Esophagus mucosa (tissue), 1 donor: ENCODE measurements at places on chromosomes 11 and 22.

DNA sequence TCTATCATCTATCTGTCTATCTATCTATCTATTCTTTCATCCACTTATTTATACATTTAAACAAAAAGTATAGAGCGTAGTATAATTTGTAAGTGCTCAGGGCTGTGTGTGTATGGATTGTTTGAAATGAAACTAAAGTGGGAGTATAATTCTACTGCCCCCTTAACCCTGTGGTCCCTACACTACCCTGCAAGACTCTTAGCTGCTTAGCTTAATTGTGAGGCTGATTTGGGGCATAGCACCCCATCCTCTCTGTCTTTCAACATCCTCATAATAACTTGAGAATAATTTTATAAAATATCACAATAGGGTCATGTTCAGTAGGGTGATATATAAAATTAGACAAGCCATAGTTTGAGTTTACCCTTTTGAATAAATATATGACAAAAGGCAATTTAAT lies 11.6 kb downstream of the OR51B4 start:
- ATAC-seq, result no peak

DNA sequence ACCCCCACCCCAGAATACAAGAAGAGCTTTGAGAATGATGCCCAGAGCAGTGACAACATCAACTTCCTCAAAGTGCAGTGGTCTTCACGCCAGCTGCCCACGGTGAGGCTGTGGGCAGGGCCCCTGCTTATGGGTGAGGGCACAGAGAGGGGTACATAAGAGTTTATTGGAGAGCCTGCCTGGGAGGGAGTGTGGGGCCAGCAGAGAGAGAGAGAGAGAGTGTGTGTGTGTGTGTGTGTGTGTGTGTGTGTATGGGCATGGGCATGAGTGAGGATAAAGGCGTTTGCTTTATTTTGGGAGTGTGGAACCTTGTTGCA lies 9.5 kb downstream of the PHOX2A start:
- no peak for ATAC-seq

DNA sequence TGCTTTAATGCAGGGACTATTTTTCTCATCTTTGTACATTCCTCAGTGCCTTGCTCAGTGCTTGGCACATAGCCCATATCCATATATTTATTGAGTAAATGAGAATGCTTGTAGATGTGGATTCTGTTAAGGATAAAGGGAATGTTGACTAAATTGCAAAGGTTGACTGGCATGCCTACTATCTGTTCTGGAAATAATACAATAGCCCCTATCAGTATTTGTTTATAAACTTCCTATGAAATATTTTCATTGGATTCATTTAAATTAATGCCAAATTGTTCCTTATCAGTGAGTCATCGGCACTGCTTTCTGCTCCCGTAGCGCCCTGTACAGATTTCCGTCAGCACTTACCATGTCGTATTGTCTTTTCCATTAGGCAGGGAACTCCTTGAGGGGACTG lies 8.0 kb downstream of the RNF121 start:
- no peak for ATAC-seq

DNA sequence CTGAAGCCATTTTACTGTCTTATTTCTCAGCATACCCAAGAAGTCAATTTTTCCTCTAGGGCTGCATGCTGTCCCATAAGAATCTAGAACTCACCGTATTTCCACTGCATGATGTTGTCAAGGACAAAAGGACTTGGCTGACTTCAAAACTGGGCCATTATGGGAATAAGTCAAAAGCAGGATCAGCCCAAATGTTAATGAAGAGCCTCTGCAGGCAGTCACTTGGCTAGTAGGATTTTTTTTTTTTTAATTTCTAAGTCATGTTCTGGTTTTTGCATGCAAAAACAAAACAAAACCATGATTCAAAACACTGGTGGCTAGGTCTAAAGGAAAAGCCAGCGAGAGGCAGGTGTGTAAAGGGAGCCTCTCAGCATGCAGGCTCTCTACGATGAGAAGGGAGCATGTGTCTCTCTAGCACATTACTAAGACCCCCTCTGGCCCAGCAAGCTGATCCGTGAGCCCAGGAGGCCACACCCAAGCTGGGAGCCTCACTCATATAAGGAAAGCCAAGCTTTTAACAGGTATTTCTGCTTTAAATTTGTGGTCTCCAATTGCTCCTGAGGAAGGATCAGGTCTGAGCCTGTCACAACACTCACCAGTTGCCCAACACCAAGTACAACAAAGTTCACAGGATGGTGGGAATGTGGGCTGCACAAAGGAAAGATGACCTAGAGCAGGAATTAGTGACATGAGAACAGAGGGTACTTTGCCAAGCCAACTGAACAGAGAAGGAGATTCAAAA lies 21.4 kb upstream of the STK33 start:
- peak; percentile 80 for ATAC-seq

DNA sequence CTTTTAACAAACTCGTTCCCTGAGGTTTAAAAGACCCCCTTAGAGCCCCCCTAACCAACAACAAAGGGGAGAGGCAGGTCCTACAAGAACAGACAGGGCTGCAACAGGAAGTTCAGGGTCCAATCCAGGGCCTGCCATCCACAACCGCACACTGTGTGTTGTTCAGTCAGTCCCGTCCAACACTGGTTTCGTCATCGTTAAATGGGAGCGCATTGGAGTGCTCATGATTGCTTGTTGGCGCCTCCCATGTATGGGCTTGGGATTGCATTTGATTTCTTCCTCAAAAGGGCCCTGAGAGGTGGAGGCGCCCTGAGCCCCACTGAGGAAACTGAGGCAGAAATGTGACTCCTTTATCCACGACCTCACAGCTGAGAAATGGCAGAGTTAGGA lies 174.1 kb downstream of the MN1 start:
- ATAC-seq, result no peak

DNA sequence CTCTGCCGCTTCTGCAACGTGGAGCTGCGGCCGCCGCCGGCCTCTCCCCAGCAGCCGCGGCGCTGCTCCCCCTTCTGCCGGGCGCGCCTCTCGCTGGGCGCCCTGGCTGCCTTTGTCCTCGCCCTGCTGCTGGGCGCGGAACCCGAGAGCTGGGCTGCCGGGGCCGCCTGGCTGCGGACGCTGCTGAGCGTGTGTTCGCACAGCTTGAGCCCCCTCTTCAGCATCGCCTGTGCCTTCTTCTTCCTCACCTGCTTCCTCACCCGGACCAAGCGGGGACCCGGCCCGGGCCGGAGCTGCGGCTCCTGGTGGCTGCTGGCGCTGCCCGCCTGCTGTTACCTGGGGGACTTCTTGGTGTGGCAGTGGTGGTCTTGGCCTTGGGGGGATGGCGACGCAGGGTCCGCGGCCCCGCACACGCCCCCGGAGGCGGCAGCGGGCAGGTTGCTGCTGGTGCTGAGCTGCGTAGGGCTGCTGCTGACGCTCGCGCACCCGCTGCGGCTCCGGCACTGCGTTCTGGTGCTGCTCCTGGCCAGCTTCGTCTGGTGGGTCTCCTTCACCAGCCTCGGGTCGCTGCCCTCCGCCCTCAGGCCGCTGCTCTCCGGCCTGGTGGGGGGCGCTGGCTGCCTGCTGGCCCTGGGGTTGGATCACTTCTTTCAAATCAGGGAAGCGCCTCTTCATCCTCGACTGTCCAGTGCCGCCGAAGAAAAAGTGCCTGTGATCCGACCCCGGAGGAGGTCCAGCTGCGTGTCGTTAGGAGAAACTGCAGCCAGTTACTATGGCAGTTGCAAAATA lies 816 bp downstream of the PDE3B start:
- peak; percentile 65 for ATAC-seq

DNA sequence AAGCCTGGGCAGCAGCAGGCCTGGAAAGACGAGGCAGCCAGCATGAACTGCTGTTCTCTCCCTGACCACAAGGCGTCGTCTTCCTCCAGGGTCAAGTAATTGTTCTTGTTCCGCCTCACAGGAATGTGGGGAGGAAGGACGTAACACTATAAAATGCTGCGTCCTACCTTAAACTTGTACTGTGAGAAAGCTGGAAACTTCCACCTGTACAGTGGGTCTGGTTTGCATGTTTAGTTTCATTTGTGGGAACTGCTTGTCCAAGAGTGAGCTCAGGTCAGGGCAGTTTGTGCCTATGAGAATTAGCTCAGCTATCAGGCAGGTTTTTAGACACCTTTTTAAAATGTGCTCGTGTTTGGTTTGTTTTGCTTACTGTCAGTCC lies 55.2 kb downstream of the PANX1 start:
- peak; percentile 82 for ATAC-seq

- ATAC-seq, result peak; percentile 21
Observed at GRCh38 chr11:13668957-13669521, 571 bp downstream of the FAR1 start.

- peak; percentile 73 for ATAC-seq
Observed at GRCh38 chr11:74749127-74749964, 697 bp downstream of the RNF169 start.

DNA sequence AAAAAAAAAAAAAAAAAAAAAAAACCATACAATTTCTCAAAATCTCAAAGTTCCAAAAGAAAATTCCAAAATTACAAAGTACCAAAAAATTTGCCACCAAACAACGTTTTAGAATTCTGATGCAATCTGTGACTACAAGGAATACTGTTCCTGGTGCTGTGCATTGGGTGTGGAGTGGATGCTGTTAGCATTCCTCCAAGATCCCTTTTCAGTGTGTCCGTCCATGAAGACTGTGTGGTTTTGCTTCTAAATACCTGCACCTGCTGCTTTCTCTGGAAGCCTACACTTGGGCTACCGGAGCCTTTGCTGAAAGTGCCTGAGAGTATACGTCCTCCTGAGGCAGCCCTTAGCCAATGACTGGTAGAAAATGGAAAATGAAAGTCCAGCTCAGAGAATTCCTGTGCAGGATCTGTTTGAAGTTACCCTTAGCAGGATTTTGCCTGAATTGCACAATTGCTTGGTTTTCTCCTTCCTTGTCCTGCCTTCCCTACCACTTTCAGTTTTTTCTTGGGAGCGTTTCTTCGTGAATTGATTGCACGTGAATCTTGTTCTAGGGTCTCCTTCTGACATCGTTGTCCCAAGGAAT lies 140.8 kb downstream of the TRPC6 start:
- ATAC-seq, result no peak

DNA sequence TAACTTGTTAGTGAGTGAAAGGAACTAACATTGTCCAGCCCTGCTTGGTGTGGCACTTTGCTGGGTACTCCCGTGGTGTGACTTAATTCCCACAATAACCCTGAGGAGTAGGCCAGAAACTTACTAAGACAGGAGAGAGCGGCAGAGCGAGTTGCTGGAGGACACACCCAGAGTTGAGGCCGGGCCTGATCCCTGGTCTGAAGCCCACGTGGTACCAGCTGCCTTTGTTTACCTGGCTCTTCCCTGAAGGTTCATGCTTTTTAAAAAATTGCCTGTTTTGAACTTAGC lies 594 bp downstream of the MPST start:
- ATAC-seq, result peak; percentile 76

- no peak for ATAC-seq
Observed at GRCh38 chr11:133920109-133920990, 36.4 kb downstream of the IGSF9B start.

DNA sequence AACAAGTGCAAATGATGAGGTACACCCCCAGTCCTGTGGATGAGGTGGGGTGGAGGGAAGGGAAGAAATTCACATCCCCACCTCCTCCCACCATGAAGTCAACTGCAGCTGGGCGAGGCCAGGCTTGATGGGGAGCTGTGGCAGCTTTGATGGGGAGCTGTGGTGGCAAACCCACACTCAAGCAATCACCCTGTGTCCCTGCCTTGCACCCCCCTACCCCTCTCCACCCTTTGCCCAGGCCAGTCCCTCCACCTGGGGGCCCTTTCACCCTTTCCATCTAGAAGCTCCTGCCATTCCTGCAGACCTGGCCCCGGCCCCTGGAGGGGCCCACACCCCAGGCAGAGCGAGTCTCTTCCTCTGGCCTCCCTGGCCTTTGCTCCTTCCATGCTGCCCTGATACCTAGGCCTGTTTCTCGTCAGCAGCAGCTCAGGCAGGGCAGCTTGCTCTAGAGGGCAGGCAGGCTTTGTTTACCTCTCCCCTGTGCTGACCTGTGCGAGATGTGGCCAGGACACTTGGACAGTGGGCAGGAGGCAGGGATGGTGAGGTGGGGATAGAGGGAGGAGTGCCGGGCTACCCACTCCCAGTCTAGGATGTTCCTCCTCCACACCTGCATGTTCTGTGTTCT lies 4.5 kb upstream of the FGF3 start:
- no peak for ATAC-seq

- peak; percentile 38 for ATAC-seq
Observed at GRCh38 chr11:117861151-117862018, 15.1 kb downstream of the FXYD6 start.

DNA sequence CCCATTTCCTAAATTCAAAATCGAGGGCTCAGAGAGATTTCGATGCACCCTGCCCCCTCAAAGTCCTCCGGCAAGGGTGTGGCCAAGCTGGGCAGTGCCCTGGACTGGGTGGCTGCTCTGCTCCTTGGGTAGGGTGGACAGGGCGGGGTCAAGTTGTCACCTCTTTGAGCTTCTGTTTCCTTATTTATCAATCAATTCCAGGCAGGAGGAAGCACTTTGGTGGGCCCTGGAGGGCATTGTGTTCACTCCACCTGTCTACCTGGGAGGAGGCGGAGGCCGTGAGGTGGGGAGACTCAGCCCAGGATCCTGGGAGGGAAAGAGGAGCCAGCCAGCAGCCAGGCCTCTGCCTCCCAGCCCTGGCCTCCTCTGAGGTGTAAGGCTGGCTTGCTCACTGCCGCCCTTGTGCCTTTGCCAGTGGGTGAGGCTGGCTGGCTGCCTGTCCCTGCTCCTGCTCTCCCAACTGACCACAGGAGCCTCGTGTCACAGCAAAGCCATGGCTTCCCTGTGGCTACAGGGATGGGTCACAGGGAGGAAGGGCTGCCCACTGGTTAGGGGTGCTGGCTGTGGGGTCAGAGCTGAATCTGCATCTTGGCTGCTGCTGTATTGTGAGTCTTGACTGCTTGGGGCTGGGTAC lies 25.5 kb upstream of the SHISAL1 start:
- ATAC-seq, result no peak

GRCh38 chr22:31629741-31630184 lies 32.3 kb downstream of the PISD start:
- no peak for ATAC-seq
